ENCODE measurements at places on chromosomes 3 and 15.

- DNase-seq: no peak
Measured at GRCh38 chr3:114973536-114973935, 173.6 kb downstream of the ZBTB20 start.

DNA sequence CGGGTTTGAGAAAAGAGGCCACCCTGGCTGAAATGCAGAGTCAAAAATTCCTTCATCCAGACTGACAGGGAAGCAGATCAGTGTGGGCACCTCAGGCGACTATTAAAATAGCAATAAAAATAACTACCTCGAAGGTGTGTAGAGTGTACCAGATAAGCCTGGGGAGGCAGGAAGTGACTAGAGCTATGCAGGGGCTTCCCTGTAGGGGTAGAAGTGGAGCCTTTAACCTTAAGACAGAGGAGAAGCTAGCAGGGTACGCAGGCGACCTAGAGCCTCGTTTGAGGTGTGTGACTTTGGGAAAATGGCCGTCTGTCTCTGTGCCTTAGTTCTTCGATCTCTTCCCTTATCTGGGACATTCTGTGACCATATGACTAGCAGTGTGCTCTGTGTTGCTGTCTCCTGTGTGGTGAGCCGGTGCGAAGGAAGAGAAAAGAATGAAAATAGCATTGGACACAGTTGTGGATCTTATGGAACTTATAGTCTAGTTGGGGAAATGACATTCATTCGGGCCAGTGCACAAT, 17.6 kb downstream of the BHLHE40 start:
- DNase-seq: no peak

GRCh38 chr15:70172566-70173225, 75.0 kb upstream of the TLE3 start:
- DNase-seq: peak; percentile 46

- DNase-seq: no peak
Measured at GRCh38 chr3:76827701-76828226, 212.1 kb upstream of the ROBO2 start.

DNA sequence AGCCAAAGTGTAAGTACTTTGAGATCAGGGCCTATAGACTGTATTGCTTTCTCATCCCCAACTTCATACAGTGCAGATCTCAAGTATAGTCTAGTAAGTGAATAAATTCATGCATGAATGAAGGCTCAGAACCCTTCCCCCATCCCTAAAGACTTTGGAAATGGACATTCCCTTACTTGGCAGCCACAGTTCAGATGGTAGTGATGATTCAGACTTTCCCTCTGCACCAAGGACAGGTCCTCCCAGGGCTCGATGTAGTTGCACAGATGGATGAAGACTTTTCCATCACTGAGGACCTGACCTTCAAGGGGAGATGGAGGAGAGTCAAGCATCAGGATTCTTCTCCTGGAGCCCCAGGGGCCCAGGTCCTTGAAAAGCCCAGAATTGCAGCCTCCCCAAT, 4.6 kb downstream of the TIMP4 start:
- DNase-seq: no peak

DNA sequence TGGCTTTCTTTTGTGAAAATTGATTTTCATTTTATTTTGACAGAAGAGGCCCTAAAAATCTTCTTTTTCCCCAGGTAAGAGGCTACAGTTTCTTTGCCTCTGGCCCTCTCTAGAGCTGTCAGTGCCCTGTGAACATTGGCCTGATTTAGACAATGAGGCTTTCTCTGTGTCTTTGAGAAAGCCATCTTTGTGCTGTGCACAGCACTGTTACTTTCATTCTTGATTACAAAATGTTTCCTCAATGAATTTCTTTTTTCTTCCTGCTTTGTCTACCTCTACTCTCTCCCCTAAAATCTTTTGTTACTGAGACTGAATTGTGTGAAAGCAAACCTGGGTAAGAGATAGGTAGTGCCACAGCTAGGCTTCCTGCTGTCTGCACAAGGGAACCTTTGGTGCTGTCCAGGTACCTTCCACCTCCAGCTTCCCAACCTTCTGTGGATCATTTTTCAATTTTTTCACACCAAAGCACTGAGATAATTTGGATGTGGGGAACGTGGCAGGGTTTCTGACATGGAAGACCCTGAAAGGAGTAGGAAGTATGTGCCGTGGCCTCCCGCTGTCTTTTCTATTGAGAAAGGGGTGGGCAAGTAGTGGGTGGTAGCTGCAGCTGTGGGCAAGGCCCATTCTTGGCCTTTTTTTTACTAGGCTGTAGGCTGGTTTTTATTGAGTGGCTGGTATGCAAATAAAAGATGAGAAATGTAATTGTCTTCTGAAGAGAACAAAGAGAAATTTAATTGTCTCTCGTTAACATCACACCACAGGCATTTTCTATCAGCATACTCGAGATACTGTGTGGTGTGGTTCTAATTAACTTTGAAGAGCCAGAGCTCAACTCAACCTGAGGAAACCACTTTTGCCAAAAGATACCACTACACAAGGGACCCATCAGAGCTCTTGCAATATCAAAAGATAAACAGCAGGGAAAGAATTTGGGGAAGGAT, 21.0 kb downstream of the RAB8B start:
- peak; percentile 61 for DNase-seq

DNA sequence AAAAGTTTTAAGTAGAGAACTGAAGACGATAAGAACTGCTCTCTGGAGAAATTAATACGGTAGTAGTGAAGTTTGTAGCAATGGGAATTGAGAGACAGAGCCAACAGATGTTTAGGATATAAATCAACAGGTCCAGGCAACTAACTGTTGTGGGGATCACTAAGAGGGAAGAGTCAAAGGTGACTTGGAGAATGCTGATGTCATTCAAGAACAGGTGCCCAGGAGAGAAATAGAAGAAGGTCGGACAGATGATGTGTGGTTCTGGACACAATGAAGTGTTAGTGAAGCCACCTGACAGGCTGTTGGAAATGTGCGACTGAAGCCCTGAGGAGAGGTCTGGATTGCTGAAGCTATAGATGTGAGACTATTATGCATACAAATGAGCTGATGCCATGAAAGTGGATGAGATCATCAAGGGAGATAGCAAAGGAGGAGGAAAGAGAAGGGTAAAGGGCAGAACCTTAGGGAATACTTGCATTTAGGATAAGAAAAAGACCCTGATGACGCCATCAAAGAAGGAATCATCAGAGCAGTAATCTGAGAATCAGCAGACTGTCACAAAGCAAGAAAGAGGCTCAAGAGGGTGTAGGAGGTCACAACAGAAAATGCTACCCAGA, 183.7 kb downstream of the FRMD5 start:
- DNase-seq: no peak

- DNase-seq: peak; percentile 83
Measured at GRCh38 chr3:13648060-13649001, 99.4 kb downstream of the FBLN2 start.

DNA sequence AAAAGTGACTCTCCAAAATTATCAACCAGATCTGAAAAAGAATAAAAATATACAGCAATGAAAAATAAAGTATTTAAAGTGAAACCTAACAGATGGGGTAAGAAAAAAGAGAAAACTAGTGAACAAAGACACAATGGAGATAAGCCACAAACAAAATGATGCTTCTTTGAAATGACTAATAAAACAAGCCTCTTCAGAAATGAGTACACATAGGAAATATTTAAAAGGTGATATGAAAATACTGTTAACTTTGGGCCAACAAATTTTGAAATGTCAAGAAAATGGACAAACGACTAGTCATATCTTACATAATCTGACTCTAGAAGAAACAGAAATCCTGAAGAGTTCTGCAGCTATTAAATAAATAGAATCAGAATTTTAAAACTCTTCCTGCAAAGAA, 164.2 kb downstream of the ERC2 start:
- no peak for DNase-seq

DNA sequence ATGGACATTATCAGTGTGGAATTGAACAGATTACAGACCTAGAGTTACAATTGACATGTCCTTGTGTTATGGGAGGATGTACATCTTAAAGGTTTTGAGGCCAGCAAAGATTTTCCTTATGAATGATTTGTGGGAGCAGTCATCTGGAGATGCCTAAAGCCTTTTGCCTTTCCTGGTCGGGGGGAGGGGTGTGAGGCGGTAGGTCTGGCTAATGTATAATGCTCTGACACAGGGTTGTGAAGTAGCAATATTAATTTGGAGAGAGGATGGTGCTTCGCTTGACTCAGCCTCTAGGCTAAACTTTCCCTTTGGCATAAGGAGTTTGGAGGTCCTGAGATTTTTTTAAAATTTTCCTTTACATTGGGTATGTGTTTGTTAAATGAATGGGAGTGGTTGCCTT, 23.3 kb downstream of the FBXO22 start:
- no peak for DNase-seq

DNA sequence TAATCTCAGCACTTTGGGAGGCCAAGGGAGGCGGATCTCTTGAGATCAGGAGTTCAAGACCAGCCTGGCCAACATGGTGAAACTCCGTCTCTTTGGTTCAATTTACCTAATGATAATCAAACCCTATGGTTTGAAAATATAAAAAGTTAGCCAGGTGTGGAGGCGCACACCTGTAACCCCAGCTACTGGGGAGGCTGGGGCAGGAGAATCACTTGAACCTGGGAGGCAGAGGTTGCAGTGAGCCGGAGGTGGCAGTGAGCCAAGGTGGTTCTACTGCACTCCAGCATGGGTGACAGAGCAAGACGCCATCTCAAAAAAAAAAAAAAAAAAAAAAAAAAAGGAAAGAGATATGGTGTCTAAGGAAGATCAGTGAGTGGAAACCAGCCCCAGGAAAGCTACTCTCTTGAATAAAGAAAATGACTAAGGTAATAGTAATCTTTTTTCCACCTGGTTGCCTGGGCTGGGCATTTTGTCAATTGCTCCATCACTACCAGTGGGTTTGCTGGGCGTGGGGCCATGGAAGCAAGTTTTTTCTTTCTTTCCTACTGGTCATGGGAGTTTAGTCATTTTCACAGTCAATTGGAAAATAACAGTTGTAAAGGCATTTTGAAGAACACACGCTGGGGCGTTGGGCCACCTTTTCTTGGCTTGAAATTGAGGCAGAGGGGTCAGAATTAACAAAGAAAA, 387.6 kb upstream of the RGMA start:
- DNase-seq: no peak

DNA sequence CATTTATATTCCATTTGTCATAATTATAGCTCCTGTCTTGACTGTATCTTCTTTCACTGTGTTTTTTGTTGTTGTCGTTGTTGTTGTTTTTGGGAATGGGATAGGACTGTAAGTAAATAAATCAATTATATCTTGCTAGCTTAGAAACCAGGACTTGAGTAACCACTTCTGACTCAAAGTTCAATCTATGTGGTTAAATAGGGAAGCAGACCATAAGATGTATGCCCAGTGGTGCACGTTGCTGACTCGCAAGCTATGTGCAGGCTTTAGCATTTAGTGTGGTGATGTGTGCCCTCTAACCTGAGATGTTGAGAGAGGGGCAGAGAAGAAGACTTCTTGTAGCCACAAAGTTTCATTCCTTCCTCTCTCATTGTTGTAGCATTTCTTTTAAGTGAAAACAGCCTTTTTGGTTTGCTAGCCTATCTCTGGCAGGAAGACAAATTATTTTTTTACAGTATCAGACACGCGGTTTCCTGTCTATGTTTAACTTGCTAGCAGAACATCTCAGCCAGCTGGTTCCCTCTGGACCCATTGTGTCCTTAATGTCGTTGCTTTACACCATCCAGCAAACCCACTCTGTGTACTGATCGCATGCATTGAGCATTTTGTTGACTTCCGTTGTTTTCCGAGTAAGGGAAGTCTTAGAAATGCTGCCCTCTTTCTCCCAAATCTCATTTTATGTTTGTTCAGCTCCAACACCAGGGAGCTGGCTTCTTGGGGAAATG, 52.1 kb downstream of the TGFBR2 start:
- peak; percentile 65 for DNase-seq

GRCh38 chr15:101159936-101160815, 91.7 kb downstream of the CHSY1 start:
- no peak for DNase-seq

DNA sequence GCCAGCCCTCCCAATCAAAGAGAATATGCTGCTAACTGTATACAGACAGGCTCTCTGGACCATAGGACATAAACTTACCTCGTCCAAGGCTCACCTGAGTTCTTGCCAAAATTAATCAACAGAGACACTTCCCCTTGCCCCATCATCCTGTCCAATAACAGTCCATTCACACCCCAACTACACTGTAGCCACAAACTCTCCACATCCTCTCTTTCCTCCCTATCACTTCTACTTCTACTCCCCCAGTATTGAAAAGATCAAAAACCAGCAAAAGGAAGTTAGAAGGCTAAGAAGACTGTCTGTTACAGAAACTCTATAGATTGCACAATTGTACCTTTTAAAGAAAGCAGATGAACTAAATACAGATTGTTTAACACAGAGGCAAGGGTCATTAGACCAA, 133.5 kb upstream of the STT3B start:
- peak; percentile 27 for DNase-seq

DNA sequence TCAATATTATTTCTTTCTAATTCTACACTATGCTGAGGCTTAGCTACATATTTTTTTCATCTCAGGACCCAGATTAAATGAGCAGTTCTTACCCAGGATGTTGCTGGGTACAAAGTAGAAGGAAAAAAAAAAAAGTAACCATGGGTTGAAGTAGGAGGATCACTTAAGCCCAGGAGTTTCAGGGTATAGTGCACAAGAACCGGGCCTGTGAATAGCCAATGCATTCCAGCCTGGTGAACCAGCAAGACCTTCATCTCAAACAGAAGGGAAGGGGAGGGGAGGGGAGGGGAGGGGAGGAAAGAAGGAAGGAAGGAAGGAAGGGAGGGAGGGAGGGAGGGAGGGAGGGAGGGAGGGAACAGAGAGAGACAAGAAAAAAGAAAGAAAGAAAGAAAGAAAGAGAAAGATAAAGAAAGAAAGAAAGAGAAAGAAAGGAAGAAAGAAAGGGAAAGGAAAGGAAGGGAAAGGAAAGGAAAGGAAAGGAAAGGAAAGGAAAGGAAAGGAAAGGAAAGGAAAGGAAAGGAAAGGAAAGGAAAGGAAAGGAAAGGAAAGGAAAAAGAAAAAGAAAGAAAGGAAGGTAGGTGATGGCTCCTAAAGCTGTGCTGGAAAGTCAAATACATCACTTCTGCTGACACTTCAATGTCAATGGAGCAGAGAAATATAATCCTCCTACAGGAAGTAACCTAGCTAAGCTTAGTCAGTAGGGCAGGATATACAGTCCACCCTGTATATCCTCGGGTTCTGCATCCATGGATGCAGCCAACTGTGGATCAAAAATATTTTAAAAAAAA, 206.8 kb upstream of the TGFBR2 start:
- DNase-seq: no peak

- DNase-seq: peak; percentile 76
Measured at GRCh38 chr15:68818769-68819494, 1.8 kb downstream of the ANP32A start.

DNA sequence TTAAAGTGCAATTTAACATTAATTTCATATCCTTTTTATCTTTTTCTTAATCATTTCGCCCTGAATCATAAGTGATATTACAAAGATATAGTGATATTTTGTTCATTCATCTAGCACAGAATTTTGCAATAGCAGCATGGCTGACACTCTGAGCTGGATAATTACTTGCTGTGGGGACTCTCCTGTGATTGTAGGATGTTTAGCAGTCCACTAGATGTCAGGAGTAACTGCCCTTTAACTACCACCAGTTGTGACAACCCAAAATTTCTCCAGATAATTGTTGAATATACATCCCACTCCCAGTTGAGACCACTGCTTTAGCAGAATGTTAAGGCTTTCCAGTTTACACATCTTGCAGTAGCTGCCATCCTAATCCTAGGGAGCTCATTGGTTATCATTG, 196.8 kb upstream of the MBNL1 start:
- peak; percentile 78 for DNase-seq
